ENCODE measurements at places on chromosomes 3 and 15. TPM values are rescaled to one million over a fixed set of nuclear protein-coding genes. Genes with fewer than 3 reads are reported as not detected.

- DNase-seq = peak; percentile 86
These were observed 164.3 kb upstream of the NUDT16 start for GRCh38 chr3:131217296-131217741.

DNA sequence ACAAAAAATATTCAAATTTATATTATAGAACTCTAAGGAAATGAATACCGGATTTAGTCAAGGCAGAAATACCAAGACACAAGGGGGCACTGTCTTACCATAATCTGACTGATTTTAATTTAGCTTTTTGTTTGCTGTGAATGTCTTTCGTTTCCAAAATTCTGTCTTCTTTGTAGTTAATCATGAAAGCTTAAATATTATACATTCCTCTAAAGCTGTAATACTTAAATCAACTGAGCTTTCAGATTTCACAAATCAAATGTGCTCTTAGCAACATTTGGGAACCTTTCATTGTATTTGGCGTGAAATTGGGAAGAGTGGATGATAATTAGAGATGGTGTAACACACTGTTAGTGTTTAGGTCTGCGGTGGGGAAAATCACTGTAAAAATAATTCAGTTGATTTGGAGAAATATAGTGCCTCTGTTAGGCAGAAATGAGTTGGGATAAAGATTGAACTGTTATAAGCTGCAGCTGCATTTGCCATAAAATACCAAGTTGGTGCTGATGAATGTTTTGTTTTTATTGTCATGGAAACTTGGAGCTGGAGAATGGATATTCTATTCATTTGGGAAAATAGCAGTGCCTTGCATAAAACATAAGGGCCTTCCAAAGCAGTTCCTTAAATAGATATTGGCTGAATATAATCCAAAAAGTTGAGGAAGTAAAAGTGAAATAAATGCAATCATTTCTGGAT lies 228.2 kb downstream of the TCF12 start:
- peak; percentile 61 for DNase-seq

DNA sequence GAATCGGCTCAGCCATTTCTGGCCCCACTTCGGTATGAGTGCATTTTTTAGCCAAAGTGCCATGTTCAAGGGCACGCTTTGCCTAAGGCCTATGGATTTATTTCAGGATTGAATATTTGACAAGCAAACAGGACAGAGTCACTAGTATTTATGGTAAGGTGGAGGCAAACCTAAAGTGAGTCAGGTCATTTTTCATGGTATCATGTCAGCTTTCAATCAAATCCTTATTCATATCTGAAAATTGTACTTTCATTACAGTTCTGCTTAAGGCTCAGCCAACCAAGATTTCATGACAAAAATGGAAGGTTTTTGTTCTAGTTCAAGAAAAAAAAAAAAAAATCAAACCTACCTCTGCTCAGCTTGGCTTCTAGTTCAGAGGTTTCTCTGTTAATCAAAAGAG lies 30.5 kb upstream of the ICE2 start:
- DNase-seq = no peak

- no peak for DNase-seq
These were observed 215.8 kb upstream of the CADM2 start for GRCh38 chr3:84742915-84743425.

DNA sequence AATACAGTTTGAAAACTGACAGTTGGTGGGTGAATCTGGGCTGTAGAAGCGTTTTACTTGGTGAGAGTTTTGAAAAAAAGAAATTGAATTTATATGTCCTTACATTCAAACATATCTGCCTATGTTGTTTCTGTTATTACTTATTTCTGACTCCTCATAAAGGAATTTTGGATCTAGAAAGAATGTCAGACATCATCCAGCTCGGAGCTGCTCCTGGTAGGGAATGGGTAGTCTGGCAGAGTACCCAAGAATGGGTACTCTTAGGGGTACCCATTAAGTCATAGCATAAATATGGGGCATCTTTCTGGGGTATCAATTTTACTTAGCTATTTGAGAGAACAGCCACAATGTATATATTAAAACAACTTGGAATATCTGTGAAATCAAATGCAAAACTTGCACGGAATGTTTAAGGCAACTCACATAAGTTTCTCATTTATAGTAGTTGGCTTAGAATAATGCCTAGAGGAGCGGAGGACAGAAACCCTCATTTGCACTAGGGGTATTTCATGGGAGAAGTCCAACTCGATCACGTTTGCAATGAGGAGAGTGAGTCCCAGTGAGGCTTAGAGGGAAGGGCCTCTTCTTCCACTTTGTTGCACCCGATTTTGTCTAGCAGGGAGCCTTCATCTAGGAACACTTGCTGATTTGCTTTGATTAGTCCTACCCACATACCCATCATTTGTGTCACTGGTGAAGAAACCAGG lies 2.4 kb upstream of the LARP6 start:
- no peak for DNase-seq

- DNase-seq = no peak
These were observed 340.0 kb downstream of the VPS13C start for GRCh38 chr15:61720197-61720704.

DNA sequence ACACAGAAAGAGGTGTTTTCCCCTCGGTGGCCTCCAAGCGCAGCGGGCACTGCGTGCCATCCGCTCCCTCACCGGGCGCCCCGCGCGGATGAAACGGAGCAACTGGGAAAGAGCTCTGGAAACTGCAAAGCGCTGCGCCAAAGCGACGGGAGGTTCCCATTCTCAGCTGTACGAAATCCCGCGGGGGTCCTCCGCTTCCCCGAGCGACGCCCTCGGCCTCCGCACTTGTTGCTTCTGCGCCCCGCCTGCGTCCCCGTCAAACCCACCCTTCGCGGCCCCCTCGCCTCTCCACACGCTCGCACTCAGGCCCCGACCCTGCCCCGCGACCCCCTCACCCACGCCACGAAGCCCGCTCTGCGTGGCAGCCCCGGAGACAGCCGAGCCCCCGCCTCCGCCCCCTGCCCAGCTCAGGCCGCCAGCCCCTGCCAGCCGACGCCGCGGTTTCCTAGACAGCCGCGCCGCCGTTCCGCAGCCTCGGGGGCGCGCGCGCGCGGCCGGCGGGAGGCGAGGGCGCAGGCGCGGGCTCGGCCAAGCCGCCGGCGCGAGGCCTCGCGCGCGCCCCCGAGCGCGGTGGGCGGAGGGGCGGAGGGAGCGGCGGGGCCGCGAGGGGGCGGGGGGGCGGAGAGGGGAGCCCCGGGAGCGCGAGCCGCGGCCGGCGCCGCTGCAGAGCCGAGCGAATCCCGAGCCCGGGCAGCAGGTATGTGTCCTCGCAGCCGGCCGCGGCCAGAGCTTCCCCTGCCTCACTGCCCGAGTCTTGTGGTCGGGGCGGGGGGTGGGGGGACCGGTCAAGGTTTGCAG lies at the start of gene TMEM266:
Gene TMEM266, plus strand, starts transcription at position 666 of the 798 bp plus-strand sequence. CDS start 74,279 bp downstream, outside the sequence.
- DNase-seq = no peak

CPNE9 gene
- total RNA-seq = not detected

TMC3 gene
- not detected for total RNA-seq

NANOGP8 gene
- 0.29 TPM for total RNA-seq

CLRN1 gene
- total RNA-seq = not detected

CCDC9B gene
- total RNA-seq = 9.8 TPM

Measured in LHCN-M2 (cell line).